Stimulated activated CD4-positive, alpha-beta T cell treated with anti-CD3 and anti-CD28 coated beads, Interleukin-1b, Interleukin-23, amount 100 ng/mL, for 4 hours (primary cell): ENCODE measurements at places on chromosomes 7 and 10.

DNA sequence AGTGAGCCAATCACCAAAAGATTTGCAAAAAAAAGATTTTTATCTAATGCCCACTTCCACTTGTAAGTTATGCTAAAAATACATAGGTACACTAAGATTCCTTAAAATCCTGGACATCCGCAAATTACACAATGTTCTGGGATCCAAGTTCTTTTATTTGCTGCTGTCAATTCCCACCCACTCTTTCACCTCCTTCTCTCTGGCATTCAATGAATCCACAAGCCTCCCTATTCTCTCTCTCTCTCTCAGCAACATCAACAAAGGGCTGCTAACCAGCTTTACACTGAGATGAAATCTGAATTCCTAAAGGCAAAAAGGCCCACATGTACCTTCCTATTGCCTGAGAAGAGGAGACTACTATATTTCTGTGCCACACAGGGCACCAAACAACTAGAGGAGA, 99.9 kb downstream of the ARMH3 start:
- DNase-seq = no peak

DNA sequence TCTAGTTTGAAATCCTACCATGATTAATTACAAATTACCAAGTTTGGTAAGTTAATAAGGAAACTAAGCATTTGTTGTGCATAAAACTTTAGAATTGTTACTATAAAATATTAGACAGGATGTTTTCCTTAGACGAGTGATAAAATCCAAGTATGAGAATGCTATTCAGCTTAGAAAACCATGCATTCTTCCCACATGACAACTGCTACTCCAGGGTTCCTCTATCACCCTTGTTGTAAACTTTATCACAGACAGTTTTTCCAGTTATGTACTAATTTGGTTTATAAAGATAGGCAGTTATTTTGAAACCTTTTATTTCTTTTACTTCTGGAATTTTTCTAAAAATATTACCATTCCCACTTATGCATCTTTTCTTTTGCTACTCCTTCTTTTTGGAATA, 52.0 kb downstream of the SIRT1 start:
- DNase-seq = no peak

- no peak for DNase-seq
Measured at GRCh38 chr7:74216361-74216761, 6.6 kb downstream of the LAT2 start.

GRCh38 chr10:96390460-96390864, 31.7 kb upstream of the OPALIN start:
- DNase-seq = no peak

DNA sequence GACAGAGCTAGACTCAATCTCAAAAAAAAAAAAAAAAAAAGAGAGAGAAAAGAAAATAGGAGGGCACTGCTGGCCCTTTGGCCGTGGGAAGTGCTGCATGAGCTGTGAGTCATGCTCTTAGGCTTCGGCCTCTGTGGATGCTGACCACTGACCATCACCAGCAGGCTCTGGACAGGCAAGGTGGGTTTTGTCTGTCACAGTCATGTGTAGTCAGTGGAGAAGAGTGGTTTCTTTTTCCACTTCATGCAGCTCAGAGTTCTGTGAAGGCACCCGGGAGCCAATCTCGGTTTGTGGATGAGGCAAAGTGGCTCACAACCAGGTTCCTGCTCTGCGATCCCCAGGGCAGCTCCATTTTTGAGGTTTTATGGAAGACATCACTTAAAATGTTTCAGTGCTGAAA, 58.1 kb downstream of the PRTFDC1 start:
- DNase-seq = no peak
